ENCODE measurements at places on chromosomes 2 and 18.

GRCh38 chr2:205827809-205828365 lies 145.6 kb downstream of the NRP2 start:
- DNase-seq, result no peak

GRCh38 chr18:5541644-5542043 lies 2.2 kb downstream of the EPB41L3 start:
- no peak for DNase-seq

DNA sequence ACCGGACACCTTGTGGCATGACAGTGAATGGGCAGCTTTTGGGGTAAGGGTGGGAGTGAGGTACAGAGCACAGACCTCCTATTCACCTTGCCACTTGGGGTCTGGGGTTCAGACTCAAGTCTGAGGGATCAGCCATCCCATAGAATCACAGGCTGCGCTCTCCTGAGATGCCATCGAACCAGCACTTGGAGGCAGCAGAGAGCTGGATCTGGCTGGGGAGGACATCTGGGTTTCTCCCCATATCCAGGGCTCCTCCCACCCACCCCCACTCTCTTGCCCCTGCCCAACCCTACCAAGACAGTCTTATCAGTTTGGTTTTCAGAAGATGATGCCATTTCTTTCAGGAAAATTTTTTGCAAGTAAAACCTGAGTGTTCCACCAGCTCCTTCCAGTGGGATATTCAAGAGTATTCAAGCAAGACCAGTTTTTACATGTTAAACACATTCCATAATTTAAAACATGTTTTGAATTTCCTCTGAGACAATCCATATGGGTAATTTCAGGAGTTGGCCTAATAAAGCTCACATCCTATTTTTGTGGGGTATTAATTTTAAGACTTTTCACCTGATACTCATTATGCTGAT lies 29.2 kb upstream of the TEX44 start:
- peak; percentile 24 for DNase-seq

- no peak for DNase-seq
Measured at GRCh38 chr2:2466534-2466933, 135.5 kb upstream of the MYT1L start.

DNA sequence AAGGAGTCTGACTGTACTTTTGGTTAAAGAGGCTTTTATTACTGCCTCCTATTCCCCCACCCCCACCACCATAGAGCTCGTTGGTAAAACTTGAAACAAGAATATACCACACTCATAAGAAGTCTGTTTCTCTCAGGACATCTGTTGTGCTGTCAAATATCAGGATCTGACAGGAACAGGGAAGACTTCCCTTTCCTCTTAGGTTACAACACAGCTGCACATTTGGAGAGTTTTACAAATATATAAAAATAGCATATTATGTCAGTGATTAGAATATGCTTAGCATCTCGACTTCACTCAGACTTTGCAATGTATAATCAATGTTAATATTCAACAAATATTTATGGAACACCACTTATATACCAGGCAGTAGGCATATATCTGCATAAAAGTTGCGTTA lies 439.6 kb upstream of the REG3G start:
- DNase-seq, result no peak

GRCh38 chr18:23910032-23910431 lies 104.5 kb upstream of the TTC39C start:
- DNase-seq, result no peak

DNA sequence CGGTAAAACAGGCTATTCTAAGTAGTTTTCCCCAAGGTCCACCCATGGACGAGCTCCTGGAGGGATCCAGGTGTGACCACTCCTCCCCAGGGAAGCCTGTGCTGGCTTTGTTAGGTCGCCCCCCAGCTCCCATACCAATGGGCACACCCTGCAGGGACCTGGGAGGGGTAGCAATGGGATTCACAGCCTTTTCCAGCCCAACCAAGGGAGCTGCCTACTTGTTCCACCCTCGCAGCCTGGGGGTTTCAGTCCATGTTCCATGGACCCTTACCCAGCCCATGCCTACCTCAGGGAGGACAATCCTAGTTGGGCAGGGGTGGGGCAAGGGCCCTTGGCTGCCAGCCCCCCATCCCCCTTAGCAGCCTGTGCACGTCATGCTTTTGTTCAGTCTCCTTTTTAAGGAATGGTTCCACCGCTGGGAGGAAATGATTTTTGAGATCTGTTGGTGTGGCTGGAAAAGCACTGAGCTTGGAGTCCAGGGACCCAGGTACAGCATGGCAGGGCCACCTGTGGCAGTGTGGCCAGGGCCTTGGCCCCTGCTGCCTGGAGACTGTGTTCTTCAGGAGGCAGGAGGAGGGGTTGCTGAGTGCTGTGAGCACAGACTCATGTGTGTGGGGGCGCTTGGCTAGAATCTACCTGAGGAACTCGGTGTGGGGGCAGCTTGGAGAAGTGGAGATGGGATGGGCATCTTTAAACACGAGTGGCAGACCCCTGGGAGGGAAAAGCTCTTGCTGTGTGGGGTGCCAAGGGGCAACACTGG lies 166.8 kb downstream of the TWIST2 start:
- no peak for DNase-seq

DNA sequence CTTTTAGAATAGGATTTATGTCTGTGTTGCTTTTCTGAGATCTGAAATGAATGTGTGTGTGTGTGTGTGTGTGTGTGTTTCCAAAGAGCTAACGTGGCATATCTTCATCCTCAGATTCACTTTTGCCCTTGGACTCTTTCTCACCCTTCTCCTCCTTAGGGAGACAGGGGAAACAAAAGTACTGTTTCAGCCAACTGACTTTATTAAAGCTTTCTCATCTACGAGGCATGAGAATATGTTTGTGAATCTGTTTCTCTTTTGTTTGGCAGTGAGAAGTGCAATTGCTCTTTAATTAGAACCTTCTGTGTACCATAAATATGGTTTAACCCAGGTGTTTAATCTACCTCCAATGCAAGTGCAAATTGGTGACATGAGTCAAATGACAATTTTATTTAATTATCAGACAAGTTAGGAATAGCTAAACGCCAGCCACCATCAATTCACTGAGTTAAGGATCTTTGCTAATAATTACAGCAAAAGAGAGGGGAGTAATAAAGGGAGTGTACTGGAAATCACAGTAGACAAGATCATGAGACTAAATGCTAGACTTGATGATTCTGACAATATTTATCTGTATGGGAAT lies 186.4 kb upstream of the COL3A1 start:
- DNase-seq, result no peak

GRCh38 chr2:25684577-25685473 lies 11.4 kb upstream of the DTNB start:
- no peak for DNase-seq

GRCh38 chr2:205564346-205565141 lies 117.8 kb upstream of the NRP2 start:
- no peak for DNase-seq

DNA sequence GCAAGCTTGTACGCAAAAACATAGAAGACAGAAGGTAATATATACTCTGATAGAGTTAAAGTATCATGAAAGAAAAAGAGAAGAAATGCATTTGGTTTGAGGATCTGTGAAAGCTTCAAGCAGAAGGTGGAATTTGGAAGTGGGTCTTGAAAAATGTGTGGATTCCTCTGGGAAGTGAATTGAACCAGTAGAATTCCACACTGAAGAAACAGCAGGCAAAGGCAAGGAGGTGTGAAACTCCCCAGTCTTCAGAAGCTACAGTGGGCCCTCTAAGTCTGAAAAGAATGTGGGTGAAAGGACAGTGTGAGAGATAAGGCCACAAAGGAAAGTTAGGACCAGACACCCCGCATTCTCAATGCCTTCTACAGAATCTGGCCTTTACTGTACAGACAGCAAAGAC lies 25.6 kb downstream of the COBLL1 start:
- no peak for DNase-seq

- DNase-seq, result no peak
Measured at GRCh38 chr2:235669269-235669831, 175.5 kb downstream of the AGAP1 start.

GRCh38 chr18:32707586-32707985 lies 65.2 kb downstream of the KLHL14 start:
- DNase-seq, result no peak

DNA sequence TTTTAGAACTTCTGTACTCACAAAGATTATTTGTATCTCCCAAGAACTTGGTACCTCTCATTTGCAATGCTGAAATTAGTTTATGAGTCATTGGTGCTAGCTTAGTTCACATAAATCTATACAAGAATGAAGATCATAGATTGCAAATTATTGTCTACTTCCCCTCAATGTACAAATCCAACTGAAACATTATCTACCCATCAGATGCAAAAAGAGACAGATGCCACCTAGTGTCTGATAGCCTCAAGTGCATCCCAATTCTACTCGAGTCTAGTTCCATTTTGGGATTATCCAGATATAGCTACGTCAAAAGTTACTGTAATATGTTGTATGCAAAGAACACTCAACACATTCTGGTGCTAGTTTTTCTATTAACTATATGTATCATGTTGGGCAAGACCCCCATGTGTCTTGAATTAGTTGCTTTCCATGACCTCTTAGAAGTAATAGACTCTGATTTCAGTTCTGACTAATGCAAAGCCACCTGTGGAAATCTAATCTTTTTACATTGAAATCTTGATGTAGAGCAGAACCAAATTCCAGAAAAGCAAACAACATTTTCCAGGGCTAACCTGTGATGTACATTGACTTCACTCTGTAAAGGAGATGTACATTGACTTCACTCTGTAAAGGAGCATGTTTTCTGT lies 210.0 kb downstream of the RBM43 start:
- peak; percentile 12 for DNase-seq

DNA sequence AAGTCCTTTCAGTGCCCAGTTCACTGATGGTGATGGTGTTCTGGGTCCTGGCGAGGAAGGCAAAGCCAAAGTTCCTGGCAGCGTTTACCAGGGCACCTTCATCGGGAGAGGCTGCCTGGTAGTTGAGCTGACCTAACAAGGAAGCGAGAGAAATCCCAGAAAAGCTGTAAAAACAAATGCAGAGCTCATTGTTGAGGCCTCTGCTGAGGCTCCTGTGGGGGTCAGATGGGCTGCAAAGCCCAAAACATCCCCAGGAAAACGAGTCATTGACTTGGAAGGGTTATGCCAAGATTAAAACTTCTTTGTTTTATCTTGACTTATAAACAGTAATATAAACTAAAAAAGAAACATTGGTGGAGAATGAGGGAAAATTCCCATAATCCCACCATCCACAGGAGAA lies 53.3 kb upstream of the NARS1 start:
- no peak for DNase-seq

DNA sequence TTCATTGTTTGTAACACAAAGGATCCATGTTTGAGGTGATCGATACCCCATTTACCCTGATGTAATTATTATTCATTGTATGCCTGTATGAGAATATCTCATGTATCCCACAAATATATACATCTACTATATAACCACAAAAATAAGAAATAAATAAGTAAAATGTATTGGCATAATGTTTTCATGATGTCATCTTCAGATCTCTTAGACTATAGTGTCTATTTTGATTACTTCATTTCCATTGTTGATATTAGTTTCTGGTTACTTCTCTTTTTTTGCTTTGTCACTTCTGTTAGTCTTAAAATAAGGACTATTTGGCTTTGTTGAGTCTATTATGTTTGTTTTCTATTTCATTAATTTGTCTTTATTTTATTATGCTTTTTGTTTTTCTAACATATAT lies 109.7 kb downstream of the SLC39A10 start:
- DNase-seq, result no peak

DNA sequence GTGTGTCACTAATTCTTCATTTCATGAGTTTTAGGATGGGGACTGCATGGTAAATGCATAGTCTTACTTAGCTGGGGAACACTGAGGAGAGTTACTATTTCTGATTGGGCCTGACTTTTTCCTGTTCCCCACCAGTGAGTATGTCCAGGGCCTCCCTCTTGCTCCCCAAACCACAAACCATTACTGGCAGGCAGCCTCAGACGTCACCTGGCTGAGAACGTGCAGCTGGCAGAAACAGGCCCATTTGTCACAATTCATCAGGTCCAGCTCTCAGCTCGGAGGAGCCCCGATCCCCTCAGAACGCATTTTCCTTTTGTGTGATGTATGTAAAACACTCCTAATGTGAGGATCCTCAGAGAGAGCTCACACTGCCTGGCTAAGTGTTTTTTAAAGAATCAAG lies 71.7 kb upstream of the SIX3 start:
- DNase-seq, result no peak

DNA sequence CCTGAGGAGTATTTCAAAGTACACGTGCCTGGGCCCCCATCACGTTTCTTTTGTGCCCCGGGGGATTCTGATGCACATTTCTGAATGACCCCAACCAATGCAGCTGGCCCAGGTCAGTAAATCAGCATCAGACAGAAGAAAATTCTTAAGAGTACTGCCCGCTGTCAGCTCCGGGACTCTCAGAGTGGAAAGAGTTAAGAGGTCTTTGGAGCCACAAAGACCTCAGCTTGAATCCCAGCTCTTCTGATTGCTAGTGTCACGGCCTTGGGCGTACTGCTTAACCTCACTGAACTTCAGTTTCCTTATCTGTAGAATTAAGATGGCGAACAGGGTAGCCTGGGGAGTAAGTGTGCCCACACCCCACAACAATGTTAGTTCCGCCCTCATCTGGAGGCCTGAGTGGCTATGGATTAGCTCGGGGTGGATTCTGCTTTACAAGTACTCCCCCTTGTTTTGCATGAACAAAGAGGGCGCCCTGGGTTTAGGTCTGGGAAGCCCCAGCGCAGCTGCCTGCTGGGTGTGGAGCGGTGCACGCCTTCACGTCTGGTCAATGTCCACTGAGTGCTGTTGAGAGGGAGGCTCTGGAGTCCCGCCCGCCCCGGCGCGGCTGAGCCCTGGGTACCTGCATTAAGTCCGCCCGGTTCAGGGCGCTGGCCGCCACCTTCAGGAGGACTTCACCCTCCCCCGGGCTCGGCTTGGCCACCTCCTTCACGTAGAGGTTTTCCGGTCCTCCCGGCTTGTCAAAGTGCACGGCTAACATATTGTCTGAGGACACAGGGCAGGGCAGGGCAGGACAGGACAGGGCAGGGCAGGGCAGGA lies 858 bp downstream of the TP53I3 start:
- DNase-seq, result no peak

- no peak for DNase-seq
Measured at GRCh38 chr18:63619661-63620060, 24.4 kb downstream of the SERPINB4 start.

DNA sequence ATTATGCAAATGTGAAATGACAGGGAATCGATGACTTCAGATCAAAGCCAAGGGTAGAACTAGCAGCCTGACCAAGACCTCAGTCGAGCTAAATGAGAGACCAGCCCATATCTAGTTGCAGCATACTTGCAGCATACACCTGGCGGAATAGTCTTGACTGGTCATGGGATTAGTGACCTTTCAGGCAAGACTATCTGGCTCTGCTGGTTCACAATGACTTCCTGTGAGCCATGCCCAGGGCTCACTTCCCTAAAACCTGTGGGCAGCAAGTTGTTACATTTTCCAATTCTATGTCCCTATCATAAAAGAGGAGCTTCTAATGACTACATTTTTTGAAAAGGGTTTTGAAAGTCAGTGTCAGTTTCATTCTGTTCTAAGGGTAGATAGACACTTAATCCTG lies 1624.9 kb upstream of the CELF4 start:
- DNase-seq, result no peak
